Smooth muscle cell of the brain vasculature (primary cell): ENCODE measurements at places on chromosomes 7 and 10.

DNA sequence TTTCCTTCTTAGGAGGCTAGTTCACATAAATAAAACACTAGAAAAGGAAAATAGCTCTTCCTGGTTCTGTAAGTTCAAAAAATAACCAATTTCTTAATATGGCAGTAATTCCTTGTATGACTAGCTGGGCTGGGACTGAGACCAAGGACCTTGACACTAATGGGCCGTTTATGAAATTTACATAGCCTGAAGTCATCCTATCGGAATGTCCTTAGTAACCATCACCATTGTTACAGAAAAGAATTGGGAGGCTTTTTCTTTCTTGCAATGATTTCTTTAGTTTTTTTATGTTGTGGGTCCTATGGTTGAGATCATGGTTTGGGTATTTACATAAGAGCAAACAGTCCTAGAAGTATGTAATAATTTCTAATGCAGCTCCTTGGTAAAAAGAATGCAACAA lies 87.1 kb upstream of the HDAC9 start:
- no peak for DNase-seq

- DNase-seq = no peak
These were observed 36.6 kb downstream of the SRRM3 start for GRCh38 chr7:76238326-76238725.

- DNase-seq = no peak
These were observed 60.4 kb downstream of the EVX1 start for GRCh38 chr7:27303026-27303425.

GRCh38 chr7:1117321-1117928 lies 29.5 kb downstream of the GPER1 start:
- no peak for DNase-seq

DNA sequence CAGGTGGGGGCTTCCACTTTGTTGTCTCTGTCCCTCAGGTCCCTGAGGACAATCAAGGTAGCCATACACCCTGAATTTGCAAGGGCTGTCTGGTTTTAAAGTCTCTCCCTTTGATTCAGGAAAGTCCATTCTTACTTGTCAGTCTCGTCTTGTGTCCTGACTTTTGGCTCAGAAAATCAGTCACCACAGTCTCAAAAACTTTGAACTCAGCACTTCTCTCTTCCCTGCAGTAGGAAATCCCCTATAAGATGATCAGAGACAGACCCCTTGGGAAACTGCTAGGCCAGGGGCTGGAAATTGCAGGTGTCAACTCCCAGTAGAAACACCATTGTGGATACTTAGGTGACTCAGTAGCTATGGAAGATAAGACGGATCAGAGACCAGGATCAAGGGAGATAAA lies 73.1 kb downstream of the CDC123 start:
- DNase-seq = no peak

GRCh38 chr7:83359108-83359507 lies 196.4 kb upstream of the PCLO start:
- DNase-seq = no peak

GRCh38 chr7:94949532-94949931 lies 42.1 kb downstream of the PPP1R9A start:
- DNase-seq = no peak

DNA sequence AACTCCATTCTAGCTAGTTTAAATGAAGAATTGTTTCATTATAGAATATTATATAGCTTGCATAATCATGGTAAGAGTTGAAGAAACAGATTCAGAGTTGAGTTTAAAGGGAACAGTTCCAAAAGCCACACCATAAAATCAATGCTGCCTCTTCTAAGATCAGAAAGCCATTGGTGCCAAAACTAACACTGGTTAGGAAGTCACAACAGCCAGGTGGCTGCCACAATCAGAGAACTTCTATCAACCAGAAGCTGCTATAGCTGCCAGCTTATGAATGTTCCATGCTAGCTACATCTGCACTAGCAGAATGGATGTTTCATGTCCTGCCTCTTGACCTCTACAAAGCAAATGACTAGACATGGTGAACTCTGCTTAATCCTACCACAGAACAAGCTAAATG lies 583.1 kb upstream of the LRRN3 start:
- DNase-seq = no peak

GRCh38 chr10:11760151-11760550 lies 18.0 kb downstream of the ECHDC3 start:
- no peak for DNase-seq

- DNase-seq = no peak
These were observed 99.8 kb upstream of the PDGFA start for GRCh38 chr7:619368-619840.

DNA sequence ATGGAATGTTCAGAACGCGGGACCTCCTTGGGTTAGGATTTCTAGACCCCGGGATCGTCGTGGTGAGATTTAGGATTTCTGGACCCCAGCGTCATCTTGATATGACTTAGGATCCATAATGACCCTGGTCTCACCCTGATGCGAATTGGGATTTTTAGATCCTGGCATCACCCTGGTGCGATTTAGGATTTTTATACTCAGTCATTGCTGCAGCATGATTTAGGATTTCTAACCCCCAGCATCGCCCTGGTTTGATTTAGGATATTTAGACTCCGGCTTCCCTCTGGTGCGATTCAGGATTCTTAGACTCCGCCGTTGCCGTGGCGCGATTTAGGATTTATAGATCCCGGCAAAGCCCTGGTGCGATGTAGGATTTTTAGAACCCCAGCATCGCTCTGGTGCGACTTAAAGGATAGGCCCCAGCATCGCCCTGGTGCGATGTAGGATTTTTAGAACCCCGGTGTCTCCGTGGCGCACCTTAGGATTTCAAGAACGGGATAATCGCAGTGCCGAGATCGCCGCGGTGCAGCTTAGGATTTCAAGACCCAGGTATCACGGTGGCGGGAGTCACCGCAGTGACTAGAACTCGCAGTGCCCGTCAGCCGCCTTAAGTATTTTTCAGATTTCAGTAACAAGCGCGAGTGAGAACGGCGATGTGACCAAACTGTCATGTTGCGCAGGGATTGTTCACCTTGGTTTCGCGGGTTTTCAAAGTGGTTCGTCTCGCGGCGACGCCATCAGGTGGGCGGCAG lies 814 bp downstream of the MEST start:
- no peak for DNase-seq

DNA sequence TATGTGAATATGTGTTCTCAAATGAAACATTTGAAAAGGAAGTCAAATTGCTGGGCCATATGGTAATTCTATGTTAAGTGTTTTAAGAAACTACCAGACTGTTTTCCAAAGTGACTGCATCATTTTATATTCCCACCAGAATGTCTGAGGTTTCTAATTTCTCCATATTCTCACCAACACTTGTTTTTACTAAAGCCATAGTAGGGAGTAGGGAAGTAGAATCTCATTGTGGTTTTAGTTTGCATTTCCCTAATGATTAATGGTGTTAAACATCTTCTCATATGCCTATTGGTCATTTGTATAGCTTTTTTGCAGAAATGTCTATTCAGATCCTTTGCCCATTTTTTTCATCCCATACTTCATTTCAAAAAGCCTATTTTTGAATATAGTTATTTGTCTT lies 9.1 kb upstream of the SEMA4G start:
- DNase-seq = no peak
